ENCODE measurements at places on chromosomes 7 and 10. TPM values are rescaled to one million over a fixed set of nuclear protein-coding genes. Genes with fewer than 3 reads are reported as not detected.

Gene CD36
- 7.7 TPM for total RNA-seq

Gene HUS1
- total RNA-seq = 45.1 TPM

Gene CYP26C1
- 0.29 TPM for total RNA-seq

Gene SH2D4B
- total RNA-seq = 0.12 TPM

Gene TNS3
- total RNA-seq = 120 TPM
